ENCODE measurements at places on chromosomes 3 and 15.
A peak's percentile ranks its signal among the peaks of the same experiment; 100 is the strongest.

- no peak for DNase-seq
These were observed 228.8 kb upstream of the BHLHE40 start for GRCh38 chr3:4750306-4750968.

- no peak for DNase-seq
These were observed 4.6 kb downstream of the GLCE start for GRCh38 chr15:69164807-69165636.

DNA sequence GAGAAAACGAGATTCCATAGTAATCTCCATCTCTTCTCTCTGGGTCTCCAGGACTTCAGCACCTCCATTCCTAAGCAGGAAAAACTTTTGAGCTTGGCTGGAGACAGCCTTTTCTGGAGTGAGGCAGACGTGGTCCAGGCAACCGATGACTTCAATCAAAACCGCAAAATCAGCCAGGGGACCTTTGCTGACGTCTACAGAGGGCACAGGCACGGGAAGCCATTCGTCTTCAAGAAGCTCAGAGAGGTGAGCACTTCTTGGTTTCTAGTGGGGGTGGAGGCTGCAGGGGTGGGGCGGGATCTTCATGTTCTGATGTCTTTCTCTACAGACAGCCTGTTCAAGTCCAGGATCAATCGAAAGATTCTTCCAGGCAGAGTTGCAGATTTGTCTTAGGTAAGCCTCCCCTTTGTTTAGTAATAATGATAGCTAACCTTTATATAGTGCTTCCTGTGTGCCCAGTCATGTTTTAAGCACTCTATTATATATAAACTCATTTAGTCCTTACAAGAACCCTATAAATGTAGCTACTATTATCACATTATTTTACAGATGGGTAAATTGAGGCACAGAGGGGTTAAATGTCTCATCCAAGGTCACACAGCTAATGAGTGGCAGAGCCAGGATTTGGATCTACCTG is 35.0 kb upstream of the TATDN2 start:
- no peak for DNase-seq

GRCh38 chr15:48282216-48282615 is 49.0 kb upstream of the DUT start:
- no peak for DNase-seq

- DNase-seq: no peak
These were observed 16.0 kb downstream of the STARD9 start for GRCh38 chr15:42591238-42591934.

- no peak for DNase-seq
These were observed 28.1 kb upstream of the LRTM1 start for GRCh38 chr3:54955941-54956340.

- peak; percentile 49 for DNase-seq
These were observed 694 bp downstream of the ABTB1 start for GRCh38 chr3:127673191-127674100.

GRCh38 chr3:99902091-99902490 is 84.4 kb downstream of the CMSS1 start:
- no peak for DNase-seq

GRCh38 chr3:112074006-112074405 is 12.2 kb upstream of the C3orf52 start:
- DNase-seq: no peak

Measured in effector CD8-positive, alpha-beta T cell (primary cell).